ENCODE measurements at places on chromosomes 4 and X. TPM values are rescaled to one million over a fixed set of nuclear protein-coding genes. Genes with fewer than 3 reads are reported as not detected.

CACNA1F gene
- total RNA-seq: not detected

PLK4 gene
- 10.9 TPM for total RNA-seq

MAGEH1 gene
- total RNA-seq: 37.1 TPM

DOCK11 gene
- total RNA-seq: 11.6 TPM

FGFBP2 gene
- total RNA-seq: not detected
